Adrenal gland (tissue), 19 donors: ENCODE measurements at places on chromosomes 16 and 17.

GRCh38 chr17:1746975-1747543 is 4.4 kb downstream of the SERPINF2 start:
- no peak for DNase-seq

GRCh38 chr17:80315517-80316182 is 55.0 kb downstream of the RNF213 start:
- DNase-seq, result no peak

DNA sequence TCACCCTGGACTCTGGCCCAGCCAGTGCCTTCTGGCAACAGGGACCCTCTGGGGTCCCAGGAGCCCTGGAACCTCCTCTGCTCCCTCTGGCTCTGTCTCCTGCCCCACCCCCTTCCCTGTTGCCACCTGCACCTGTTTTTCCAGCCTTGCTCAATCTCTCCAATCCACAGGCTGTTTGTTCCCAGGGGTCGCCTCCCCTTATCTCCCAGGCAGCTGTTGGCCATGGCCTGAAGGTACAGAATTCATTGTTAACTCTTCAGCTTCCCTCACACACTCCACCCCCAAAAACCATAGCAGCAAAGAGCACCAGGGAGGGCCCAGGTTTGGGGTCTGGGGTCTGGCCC is 39.3 kb upstream of the TOB1 start:
- DNase-seq, result no peak

GRCh38 chr16:56108724-56109123 is 82.6 kb upstream of the GNAO1 start:
- DNase-seq, result no peak

DNA sequence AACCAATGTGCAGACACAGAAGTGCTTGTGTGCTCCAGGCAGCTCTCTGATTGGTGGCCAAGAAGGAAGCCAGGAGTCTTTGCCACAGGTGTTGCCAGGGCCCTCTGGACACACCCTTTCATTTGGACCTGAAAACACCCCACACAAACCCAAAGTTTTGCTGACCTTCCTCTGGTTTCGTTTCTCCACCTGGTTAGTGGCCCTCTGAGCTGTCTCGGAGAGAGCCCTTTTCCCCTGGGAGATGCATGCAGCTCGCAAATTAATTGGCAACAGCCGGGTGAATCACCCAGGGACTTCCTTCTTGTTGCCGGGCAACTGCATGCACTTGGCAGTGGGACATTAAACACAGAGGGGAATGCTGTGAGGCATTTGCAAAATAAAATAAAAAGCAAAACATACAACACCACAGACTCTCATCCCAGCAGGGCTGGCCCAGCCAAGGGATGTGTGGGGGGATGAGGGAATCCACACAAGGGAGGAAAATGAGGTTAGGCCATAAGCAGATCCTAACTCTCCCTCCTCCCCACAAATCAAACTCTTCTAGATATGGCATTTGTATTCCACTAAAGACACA is 286.6 kb downstream of the SOX9 start:
- peak; percentile 78 for DNase-seq

GRCh38 chr16:56041556-56042140 is 149.6 kb upstream of the GNAO1 start:
- peak; percentile 65 for DNase-seq

GRCh38 chr17:28861393-28862203 is 6.8 kb downstream of the ERAL1 start:
- no peak for DNase-seq

GRCh38 chr17:30324723-30325122 is 9.1 kb downstream of the TMIGD1 start:
- DNase-seq, result no peak

- DNase-seq, result no peak
These were observed 6.2 kb downstream of the SHBG start for GRCh38 chr17:7636163-7636562.

DNA sequence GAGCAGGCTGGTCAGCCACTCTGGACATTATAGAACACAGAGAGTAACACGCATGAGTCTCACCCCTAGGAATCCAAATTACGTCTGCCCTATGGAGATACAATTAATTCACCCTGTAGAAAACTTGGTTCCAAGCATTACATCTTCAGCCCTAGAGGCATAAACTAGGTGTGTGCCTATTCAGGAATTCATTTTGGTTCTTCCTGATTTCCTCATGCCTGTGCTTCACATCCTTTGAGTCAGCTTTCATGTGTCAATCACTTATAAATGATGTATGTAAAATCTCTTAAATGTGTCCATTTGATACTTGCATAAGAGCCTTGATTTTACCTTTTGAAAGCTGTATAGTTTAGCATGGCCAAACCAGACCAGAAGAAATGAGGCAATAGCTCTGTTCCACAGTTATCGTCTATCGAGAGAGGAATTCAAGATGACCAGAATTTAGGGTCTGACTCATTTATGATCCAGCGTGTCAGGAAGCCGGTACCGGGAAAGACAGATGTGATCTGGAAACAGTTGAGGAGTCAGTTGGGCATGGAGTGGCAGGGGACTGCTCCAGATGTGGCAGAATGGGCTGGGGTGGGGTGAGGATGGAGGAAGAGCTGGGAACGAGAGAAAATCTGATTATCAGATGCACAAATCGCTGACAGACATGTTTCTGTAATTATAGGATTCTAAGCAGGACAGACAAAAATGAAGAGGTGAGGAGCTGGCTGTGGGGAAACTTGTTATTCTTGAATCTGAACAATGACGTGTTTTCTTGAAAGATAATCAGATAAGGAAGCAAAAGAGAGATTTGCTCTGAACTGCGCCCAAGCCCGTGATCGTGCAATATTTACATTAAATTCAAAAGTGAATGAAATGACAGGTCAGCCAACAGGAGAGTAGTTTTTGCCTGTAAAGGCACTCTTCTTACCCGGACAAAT is 76.7 kb downstream of the C16orf95 start:
- no peak for DNase-seq

DNA sequence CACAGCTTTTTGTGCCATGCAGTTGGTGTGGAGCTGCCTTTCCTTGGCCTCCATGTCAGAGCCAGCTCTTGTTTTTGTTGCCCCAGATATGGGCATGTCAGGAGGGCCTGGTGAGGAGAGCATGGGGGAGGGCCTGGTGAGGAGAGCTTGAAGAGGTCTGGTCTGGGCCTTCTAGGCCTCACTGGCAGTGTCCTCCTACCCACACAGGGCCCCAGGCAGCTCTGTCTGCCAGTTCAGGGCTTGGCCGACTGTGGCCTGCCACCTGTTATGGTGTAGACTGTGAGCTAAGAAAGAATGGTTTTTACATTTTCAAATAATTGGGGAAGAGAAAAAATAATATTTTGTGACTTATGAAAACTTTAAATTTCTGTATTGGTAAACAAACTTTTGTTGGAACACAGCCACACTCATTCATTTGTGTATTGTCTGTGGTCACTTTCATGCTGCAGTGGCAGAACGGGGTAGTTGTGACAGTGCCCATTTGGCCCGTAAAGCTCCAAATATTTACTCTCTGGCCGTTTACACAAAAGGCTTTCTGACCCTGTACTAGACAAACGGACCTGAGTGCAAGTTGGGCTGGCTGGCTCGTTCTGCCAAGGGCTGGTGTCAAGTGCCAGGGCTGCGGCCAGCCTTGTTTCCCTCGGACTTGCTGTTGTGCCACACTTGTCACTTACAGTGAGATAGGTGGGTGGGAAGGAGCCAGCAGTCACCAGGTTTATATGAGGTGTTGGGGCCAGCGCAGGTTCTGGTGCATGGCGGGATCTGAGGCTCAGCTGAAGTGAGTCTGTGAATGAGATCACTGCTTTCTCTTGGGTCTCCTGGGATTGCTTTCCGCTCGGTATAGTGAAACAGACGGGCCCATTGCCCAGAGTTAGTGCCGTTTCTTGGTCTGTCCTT is 18.2 kb downstream of the PGS1 start:
- DNase-seq, result no peak

DNA sequence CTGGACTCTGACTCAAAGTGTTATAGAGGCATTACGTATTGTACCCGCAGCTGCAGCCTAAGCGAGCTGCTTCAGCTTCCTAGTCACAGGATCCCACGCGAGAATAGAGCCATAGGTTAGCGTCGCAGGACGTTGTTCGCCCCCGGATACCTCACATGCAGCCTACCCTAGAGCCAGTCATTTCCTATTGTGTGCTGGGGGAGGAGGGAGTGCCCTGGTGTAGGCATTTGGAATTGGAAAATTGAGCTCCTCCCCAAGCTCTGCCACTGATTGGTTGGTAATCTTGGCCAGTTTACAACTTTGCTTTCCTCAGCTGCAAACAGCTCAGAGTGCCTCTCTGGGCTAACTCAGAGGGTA is 530 bp downstream of the NAA60 start:
- peak; percentile 81 for DNase-seq

- no peak for DNase-seq
These were observed 7.4 kb downstream of the CAPN15 start for GRCh38 chr16:534856-535445.

GRCh38 chr17:3959295-3959899 is 4.8 kb downstream of the ATP2A3 start:
- no peak for DNase-seq

DNA sequence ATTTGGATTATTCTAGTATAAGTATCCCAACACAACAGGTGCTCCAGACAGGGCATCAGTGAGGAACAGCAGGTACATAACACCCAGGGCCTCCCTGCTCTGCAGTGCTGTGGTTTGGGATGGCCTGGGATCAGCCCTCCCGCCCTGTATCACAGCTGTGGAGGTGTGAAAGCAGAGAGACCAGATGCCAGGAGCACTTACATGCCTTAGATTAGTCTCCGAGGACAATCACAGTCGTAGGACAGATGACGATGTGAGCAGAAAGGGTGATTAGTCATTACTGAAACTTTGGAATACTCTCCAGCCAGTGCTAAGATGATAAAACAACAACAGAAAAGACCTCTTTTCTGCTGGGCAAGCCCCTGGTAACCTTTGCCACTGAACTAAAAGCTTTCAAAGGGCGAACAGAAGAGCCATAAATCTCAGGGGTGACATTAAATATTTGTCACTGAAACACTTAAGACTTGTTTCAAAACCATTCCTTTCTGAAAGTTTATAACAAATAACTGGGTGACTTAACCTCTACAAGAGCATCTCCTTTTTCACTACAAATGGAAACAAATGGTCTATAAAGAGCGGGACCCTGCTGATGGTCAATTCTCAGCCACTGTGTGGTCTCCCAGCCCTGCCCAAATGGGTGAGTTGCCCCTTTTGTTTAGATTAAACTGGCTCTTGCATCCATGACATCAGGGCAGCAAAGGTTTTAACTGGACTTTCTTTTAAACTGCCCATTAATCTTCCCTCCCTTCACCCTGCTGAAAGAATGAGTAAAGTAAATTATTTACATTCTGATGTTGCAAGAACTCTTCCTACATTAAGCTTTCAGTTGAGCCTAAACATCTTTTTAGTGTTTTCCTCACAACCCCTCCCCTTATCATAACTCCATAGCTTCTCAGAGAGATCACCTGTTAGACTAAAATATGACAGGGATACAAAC is 183.1 kb upstream of the COX10 start:
- DNase-seq, result no peak

DNA sequence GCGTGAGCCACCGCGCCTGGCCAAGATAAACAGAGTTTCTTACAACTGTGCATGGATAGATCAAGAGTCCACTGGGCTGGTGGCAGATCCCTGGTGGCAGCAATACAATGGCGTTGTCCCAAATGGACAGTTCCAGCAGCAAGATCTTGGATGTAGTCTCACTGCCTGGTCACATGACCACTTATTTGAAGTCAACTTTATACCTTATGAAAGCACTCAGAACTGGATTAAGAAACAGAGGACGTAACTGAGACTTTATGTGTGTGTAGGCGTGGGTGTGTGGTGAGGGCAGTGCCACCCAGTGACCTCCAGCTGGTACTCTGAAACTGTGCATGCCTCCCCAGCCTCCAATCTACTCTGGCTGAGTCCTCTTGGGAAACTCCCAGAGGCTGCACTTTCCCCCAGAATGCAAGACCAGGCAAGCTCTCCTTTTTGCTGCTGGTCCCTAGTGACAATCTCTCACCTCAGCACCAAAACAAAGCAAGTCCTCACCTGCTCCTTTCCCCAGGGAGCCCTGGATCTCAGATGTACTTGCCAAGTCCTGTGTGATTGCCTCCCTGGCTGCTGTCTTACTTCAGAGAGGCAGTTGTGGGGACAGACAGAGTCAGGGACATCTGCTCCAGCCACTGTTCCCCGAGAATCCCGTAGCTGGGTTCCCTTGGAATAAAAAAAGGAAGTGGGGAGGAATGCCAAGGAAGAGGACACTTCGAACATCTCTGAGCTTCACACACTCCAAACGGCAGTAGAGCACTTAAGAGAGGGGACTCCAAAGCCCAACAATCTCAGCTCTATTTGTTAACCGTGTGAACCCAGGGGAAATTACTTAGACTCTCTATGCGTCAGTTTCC is 11.7 kb upstream of the ST6GALNAC2 start:
- no peak for DNase-seq

DNA sequence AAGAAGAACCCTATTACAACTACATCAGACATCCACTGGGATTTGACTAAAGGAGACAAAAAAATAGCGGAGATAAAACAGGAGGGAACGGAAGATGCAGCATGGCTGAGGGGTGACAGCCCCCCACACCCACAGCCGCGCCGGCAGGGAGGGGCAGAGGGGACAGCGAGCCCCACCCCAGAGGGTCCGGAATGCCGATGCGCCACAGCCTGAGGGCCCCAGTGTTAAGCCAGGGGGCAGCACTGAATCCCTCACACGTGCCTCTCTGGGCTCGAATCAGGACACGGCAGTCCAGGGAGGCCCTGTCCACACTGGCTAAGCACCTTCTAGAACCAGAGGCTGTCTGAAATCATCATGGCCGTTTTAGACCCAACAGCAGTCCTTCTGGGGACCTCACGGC is 18.8 kb downstream of the MAP1LC3B start:
- DNase-seq, result peak; percentile 10

DNA sequence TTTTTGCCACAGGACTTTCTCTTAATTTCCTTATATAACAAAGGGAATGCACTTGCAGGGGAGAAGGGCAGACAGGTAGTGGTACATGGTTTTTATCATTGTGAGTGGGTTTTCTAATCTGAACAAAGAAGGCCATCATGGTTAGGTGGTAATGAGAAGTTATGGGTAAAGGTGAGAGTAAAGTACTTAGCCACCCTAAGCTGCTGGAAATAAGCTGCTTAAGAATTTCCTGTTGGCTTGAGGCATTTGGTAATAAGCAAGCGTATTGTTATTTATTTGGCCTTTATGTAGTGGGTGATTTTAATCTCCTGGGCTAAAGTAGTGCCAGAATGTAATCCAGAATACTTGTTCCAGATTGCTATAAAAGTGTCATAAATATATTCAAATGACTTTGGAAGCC is 27.1 kb downstream of the TAC4 start:
- DNase-seq, result no peak

- no peak for DNase-seq
These were observed 1.3 kb downstream of the LHX1 start for GRCh38 chr17:36938566-36939051.

- no peak for DNase-seq
These were observed 10.4 kb upstream of the CUEDC1 start for GRCh38 chr17:57965521-57966160.

DNA sequence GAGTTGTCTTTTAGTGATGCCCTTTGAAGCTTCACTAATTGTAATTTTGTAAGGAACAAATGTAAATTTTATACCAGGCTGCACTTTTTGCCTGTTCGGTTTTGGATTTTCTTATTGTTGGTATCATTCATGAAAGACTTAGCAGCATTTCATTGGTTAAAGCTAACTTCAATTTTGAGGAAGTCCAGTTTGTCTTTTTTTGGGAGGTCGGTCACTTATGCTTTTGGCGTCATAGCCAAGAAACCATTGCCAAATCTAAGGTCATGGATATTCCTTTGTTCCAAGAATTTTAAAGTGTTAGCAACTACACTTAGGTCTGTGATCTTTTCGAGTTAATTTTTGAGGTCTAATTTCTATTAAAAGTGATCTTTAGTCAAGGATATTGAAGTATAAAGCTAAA is 77.1 kb downstream of the PRKCA start:
- no peak for DNase-seq

GRCh38 chr16:86555704-86556075 is 655 bp upstream of the MTHFSD start:
- no peak for DNase-seq

- no peak for DNase-seq
These were observed 1.1 kb upstream of the SLC47A2 start for GRCh38 chr17:19717411-19717908.
